ENCODE measurements at places on chromosomes 1 and 21. TPM values are rescaled to one million over a fixed set of nuclear protein-coding genes. Genes with fewer than 3 reads are reported as not detected.

DNA sequence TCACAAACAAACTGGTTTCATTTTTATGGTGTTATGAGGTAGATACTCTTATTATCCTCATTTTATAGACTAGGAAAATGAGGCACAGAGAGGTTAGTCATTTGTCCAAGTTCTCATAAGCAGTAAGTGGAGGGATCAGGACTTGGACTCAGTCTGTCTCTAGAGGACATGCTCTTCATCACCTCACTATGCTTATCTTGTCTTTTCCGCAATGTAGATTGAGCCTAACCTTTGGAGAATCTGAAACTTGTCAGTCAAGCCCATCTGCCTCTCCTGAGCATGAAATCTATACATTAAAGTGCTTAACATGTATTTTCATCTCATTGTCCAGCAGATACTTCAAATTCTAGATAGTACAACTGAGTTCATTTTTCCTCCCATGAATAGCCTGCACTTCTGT is 11.8 kb upstream of the CDC14A start:
- no peak for DNase-seq

- no peak for DNase-seq
These were observed 13.9 kb upstream of the MRPL55 start for GRCh38 chr1:228122921-228123441.

GRCh38 chr1:17538428-17539117 is 925 bp upstream of the ARHGEF10L start:
- DNase-seq, result no peak

- no peak for DNase-seq
These were observed 206.3 kb upstream of the KCTD3 start for GRCh38 chr1:215360758-215361157.

GRCh38 chr1:29646161-29646775 is 409.9 kb downstream of the PTPRU start:
- DNase-seq, result peak; percentile 50

DNA sequence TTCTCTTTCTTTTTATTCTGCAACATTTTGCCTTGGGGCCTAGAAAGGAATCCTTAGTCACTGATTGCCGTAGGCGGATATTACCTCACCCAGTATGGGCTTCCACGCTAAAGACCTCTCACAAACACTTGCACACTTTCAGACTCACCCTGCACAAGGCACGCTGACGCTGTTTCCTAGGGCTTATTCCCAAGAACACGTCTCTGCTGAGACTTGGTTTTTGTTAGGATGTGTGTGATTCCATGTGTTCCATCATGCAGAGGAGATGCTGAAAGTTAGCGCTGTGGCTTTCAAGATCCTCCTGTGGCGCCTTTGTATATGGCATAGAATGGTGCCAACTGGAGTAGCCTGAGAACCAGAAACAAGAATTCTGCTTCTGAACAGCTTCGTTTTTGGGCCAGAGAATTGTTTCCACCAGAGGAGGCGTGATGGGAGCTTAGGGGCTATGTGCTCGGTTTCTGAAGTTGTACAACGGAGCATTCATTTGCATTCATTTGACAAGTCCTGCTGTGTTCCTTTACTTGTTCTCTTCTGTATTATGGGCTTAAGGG is 297.0 kb downstream of the DISC1 start:
- DNase-seq, result no peak

GRCh38 chr1:30586671-30587070 is 136.7 kb downstream of the MATN1 start:
- DNase-seq, result no peak

The RGS18 gene
- not detected for total RNA-seq

DNA sequence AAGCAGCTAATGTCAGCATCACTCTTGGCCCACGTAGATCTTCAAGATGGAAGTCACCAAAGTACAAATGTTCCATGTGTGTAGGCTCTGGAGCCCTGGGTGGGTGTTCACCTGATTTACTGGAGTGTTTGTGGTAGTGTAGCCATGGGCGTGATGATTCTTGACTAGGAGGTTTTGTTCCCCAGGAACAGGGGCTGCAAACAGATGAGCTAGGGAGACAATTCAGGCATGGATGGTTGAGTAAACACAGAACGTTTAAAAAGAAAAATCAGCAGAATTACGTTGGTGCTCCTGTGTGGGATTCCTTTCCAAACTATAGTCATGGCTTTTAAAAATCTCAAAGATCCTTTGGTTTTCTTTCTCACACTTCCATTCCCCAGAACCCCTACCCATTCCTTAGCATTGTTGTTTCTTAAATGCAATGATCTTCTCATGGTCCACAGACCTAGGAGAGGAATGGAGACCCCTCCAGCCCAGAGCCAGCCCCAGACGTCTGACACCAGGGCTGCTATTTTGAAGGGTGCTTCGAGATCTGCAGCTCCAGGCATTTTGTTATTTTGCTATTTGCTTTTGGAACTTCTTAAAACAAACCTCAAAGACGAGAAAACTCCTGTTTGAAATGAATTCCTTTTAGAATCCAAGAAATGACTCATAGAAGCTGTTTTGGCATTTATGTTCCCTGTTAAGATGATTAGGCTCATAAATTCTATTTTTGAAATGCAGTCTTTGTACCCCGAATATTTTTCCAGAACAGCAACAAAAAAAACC is 115.1 kb downstream of the ETS2 start:
- DNase-seq, result no peak

The F13B gene
- total RNA-seq, result not detected

DNA sequence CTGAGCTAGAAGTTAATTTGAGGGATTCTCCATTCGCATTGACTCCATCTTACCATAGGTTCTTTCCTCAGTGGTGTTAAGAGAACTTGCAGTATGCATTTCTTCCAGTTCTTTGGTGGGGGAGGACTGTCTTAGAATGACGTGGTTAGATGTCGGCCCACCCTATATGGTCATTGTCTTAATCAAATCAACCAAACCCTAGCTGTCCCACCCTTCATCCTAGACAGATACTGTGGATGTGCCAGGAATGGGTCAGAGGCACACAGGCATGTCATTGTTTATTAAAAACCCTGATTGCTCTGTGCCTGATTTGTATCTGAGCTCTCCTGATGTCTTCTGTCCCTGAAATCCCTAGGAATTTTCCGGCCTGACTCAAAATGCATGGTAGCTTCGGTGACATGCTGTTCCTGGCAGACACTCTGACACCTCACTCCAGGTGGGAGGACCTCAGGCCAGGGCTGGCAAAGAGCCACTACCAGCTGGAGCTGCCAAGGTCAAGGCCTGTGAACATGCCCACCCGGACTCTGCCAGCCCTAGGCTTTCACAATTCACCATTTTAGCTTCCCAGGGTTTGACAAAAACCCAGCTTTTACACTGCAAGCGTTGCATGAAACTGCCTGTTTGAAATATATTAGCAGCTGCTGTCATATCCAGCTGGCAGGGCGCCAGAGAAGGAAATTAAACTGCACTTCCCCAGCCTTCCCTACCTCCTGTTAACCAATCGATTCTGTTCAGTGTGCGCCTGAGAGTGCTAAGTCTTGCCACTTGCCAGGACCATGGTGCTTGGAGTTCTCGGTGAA is 134.0 kb downstream of the FAM78B start:
- peak; percentile 43 for DNase-seq

- no peak for DNase-seq
These were observed 5.7 kb downstream of the TAL1 start for GRCh38 chr1:47226121-47226838.
